Activated CD8-positive, alpha-beta memory T cell treated with anti-CD3 and anti-CD28 coated beads for 4 hours (primary cell): ENCODE measurements at places on chromosomes 16 and 17.

DNA sequence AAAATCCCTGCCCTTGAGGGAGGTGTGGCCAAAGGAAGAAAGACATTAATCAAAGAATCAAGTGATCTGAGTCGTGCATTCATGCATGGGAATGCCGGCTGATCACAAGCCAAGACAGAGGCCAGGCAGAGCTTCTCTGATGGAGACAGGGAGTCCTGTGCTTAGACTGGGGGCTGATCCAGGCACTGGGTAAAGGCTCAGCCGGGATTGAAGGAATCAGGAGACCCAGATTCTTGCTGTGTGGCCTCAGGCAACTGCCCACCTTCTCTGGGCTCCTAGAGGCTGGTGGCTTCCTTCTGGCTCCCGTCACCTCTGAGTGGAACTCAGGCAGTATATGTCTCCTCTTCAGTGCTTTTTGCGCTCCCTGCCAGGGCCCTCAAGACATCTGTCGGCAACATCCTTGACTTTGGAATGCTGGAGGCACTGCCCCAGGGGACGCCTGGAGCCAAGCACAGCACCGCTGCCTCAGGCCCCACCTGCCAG is 17.7 kb downstream of the RAI1 start:
- DNase-seq, result no peak

GRCh38 chr16:83619381-83620150 is 188.2 kb upstream of the HSBP1 start:
- no peak for DNase-seq

- no peak for DNase-seq
These were observed 9.0 kb downstream of the SMIM5 start for GRCh38 chr17:75642182-75642783.

DNA sequence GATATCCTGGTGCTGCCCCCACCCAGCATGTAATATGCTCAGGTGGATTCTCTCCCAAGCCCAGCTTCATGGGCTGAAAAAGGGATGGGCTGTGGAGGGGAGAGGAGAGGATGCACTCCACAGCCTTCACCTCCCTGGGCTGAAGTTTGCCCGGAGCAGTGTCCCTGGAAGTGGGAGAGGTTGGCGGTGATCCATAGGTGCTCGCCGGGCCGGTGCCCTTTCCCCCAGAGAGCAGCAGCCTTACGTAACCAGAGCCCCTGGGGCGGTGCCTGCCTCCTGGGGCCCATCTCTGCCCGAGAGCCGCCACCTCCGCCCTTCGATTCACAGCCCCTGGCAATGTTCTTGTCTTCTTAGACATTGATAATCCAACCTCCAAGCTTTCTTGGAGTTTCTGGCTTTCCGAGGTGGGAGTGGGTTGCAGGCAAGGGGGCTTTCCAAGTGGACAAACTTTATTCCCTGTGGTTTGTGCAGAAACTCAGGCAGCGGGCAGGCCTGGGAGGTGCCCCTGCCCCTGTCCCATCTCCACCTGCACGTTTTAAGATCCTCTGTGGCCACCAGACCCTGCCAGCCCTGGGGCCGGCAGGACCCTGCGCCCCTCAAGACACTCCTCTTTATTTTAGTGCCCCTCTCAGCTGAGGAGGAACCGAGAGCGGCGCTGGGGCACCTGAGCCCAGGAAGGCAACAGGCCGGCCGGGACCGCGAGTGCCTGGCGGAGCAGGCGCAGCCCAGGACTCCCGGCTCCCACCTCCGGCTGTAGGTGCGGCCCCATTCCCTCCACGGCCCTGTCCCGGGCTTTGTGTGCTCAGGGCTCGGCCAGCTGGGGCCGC is 3.1 kb upstream of the WDR90 start:
- no peak for DNase-seq

- no peak for DNase-seq
These were observed 896 bp upstream of the MYLK3 start for GRCh38 chr16:46748775-46749705.

DNA sequence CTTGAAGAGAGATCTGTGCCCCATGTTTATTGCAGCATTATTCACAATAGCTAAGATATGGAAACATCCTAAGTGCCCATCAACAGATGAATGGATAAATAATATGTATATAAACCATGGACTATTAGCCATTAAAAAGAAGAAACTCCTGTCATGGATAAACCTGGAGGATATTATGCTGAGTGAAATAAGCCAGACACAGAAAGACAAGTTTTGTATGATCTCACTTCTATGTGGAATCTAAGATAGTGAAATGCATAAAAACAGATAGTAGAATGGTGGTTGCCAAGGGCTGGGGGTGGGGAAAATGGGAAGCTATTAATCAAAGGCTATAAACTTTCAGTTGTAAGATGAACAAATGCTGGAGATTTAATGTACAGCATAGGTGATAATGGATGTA is 19.9 kb upstream of the HEATR6 start:
- DNase-seq, result no peak

- DNase-seq, result no peak
These were observed 10.8 kb upstream of the CBLN1 start for GRCh38 chr16:49292413-49292812.

DNA sequence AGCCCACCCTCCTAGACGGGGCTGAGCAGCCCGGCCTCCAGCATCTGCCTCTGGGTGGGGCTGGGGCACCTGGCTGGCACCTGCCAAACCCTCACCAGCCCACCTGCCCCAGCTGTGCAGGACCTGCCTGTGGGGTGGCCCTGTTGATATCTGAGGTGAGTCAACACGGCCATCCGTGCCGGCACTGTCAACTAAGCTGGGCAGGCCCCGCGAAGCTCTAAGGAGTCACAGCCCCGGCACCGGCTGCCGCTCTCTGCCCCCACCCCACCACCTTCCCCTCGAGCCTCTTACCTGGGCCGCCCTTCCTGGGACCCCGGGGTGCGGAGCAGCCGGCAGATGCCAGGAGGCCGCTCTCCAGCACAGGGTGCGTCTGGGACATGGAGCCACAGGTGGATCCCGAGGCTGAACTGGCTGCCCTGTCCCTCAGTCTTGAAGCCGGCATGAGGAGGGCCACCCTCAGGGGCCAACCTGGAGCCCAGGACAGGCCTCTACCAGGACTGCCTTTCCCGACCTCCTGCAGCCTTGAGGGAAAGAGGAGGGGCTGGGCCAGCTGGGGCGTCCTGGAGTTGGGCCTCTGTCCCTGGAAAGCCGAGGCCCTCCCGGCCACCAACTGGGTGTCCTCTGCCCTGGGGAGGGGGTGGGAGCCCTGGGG is 515 bp downstream of the CBFA2T3 start:
- DNase-seq, result no peak

GRCh38 chr17:27224526-27225315 is 69.2 kb upstream of the WSB1 start:
- DNase-seq, result no peak

- DNase-seq, result no peak
These were observed 16.8 kb upstream of the ENGASE start for GRCh38 chr17:79057737-79058385.

- no peak for DNase-seq
These were observed 75.2 kb upstream of the NOL11 start for GRCh38 chr17:67642488-67642887.

GRCh38 chr17:43892647-43892952 is 14.7 kb downstream of the MPP2 start:
- DNase-seq, result no peak

DNA sequence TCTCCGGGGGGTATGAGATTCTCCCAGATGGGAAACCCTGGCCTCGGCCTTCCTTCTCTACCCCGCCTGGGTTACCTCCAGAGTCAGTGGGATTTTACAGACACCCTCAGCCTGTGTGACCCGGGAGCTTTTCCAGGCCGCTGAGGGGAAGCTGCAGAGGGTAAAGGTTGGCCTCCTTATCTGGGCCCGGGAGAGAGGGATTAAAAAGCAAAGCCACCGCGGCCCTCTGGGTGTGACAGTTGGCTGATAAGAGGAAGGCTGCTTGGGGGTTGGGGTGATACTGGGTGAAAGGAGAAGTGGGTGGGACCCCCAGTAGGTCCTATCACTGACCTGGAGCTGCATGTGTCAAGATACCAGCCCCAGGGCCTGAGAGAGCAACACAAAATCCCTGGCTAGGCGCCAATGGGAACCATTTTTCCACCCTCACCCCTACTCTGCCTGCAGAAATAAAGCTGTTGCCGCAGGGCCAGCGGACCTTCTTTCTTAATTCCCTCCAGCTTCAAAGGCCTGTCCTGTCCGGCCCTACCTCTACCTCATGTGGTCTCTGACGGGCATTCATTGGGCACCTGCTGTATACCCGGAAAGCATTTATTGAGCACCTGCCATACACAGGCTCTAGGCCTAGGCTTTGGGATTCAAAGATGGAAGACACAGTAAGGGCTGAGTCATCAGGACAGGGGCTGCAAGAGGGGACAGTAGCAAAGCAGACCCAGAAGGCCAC is 77.6 kb upstream of the GSE1 start:
- DNase-seq, result no peak

- no peak for DNase-seq
These were observed 11.2 kb upstream of the HP start for GRCh38 chr16:72043058-72043457.

GRCh38 chr17:57021226-57021940 is 43.5 kb downstream of the SCPEP1 start:
- DNase-seq, result no peak

DNA sequence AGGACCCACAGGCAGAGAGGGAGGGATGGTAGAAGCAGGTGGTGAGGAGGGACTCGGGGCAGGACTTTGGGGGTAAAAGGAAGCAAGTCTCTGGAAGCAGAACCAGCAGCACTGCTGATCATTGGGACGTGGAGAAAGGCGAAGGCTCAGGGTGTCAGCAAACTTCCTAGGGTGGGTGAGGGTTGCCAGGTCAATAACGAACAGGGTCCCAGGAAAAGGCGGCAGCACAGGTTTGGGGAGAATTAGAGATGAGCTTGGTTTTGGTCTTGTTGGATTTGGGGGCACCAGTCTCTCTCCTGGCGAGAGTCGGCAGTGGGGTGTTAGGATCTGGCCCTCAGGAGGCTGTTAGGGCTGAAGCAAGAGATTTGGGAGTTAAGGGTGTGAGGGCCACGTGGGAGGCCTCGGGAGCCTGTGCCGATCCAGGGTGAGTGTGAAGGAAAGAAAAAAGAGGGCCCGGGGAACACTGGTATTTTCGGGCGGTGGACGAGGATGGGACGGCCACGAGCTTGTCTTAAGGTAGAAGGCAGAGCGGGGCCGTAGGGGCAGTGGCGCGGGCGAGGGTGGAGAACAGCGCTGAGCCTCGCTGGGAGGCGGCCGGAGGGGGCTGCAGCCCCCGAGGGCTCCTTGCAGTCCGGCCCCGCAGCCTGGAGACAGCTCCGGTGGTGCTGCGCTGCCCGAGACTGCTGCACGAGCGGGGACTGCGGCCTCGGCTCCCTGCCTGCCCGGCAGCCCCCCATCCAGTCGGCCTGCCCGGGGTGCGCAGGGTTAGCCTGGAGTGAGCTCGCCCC is 765 bp upstream of the ADORA2B start:
- no peak for DNase-seq

DNA sequence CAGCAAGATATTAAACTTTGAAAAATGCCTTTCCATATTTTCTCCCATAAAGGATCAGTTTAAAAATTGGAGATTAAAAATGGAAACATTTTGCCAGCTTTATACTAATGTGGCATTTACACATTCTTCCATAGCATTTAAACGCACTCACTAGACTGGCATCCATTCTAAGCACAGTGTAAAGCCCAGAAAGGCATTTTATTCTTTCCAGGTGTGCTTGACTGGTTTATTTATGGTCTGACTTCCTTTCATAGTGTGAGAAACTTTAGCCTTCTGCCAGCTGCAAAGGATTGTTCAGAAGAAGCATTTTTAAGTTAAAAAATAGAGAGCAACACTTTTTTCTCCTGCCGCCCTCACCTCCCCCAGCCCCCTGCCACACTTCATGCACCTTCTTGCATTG is 271.7 kb upstream of the PSMD7 start:
- DNase-seq, result no peak

GRCh38 chr17:38600906-38601305 is 4.8 kb downstream of the SRCIN1 start:
- DNase-seq, result no peak

DNA sequence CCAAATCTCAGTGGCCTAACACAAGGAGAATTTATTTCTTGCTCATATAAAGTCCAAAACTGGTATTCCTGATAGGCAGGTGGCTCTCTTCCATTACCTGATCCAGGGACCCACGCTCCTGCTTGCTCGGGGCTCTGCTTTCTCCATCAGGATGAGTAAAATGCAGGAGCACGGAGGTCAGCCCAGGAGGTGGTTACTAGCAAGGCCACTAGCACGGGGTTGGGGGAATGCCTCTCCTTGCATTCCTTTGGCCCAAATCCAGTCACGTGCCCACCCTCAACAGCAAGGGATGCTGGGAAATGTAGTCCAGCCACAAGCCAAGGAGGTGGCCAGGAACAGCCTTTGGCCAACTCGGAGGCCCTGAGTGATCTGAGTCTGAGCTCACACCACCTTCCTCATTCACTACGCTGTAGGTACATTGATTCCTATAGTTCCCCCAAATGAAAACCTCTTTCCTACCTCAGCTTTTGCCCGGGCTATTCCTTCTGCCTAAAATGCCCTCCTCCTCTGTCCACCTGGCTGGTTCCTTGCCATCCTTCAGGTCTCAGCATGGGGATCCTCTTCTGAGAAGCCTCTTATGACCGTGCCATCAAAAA is 38.3 kb upstream of the HAPSTR1 start:
- no peak for DNase-seq

- peak; percentile 24 for DNase-seq
These were observed 22.7 kb upstream of the GPRC5B start for GRCh38 chr16:19907161-19907992.

DNA sequence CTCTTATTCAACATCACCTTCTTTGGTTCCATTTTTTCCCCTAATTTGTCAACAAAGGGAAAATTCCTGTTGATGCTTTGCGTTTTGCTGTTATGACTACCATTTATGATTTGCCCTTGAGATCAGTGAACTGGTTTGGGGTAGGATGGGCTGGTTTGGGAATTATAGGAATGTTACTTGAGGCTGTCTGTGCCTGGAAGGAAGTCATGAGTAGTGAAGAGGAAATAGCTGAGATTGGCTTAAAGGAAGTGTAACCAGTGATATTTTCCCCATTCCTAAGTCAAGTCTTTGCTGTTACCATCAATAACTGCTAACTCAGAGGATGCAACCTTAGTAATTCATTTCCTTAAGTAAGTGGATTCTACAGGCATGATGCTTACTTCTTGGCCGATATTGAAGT is 179.2 kb downstream of the MAP2K6 start:
- no peak for DNase-seq

- DNase-seq, result no peak
These were observed 212.7 kb downstream of the MRTFB start for GRCh38 chr16:14283786-14284185.

DNA sequence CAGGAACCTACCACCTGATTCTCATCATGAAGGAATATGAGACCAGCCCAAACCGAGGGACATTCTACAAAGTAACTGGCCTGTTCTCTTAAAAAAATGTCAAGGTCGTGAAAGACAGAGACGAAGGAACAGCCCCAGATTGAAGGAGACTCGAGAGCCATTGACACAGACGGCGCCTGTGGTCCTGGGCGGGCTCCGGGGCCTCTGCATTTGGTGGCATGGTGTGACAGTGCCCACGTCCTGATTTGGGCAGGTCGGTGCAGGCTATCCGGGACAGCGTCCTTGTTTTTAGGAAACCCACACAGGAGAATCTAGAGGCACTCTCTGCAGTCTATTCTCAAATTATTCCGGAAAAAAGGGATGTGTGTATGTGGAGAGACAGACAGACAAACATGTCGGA is 64.1 kb downstream of the ADCY9 start:
- no peak for DNase-seq

GRCh38 chr17:30965686-30966085 is 5.2 kb upstream of the RNF135 start:
- no peak for DNase-seq

GRCh38 chr17:40460968-40461731 is 17.9 kb downstream of the IGFBP4 start:
- no peak for DNase-seq

- DNase-seq, result no peak
These were observed 7.6 kb downstream of the EME1 start for GRCh38 chr17:50380369-50381259.
